ENCODE measurements at places on chromosomes 3 and 15.

DNA sequence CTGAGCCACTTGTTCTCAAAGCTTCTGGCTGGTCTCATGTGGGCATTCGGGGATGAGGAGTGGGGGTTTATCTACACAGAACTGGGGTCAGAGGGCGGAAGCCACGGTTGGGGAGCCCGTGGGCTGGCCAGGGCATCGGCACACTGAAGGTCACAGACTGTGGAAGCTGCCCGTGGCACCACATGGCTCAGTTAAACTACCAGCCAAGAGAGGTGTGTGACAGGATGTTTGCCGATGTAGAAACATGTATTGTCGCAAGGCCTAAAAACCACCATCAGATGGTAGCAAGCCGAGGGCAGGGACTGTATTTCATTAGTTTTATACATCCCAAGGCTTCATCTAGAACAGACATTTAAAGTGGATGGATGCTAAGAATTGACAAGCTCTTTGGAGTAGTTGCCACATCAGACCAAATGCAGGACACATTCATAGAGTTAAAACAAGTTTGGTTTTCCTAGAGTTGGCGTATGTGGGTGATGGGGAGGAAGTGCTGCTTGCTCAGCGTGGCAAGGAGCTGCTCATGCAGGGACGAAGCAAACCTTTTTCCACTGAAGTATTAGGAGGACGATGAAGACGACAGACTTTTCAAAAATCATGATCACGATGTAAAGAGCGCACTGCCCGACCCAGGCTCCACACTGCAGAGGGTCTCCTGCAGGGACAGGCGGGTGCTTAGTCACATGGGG lies 9.6 kb upstream of the MUSTN1 start:
- no peak for DNase-seq

DNA sequence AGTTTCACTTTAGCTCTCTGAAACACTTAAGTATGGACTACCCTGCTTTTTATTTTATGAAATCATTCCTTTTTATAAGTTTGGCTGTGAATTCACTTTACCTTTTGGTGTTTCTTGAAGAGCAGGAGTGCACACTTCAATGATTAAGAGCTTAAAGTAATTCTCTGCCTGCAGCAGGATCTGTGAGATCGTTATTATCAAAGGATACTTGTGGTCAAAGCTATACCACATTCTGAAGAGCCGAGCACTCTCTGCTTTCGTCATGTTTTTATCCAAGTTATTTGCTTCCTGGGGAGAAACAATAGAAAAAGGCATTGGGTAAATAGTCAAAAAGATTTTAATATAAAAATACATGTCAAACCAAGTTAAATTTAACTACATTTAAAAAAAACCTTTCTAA lies 243.7 kb downstream of the CHST2 start:
- DNase-seq: peak; percentile 79

GRCh38 chr15:39665629-39666250 lies 84.9 kb downstream of the THBS1 start:
- DNase-seq: no peak

GRCh38 chr3:100516838-100517237 lies 24.4 kb downstream of the TMEM45A start:
- no peak for DNase-seq

DNA sequence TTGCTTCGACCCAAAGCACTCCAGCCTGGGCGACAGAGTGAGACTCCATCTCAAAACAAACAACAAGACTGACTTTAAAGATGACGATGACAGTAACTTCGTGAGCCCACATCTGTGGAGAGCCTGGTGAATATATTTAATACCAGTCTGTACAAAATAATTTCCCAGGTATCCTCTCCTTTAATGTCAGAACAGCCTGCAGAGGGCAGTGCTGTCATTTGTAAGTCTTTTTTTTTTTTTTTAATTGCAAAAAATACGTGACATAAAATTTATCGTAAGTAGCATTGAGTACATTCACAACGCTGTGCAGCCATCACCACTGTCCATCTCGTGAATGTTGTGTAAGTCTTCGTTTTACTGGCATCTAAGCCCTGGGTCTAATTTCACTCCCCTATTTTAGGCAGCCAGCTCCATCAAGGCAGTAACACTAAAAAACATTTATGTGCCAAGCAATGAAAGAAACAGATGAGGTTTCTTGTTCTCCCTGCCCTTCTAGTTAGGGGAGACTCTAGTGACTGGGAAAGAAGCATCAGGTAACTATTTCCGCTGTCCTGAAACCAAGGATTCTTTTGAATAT lies 1.4 kb downstream of the HTD2 start:
- DNase-seq: peak; percentile 89

All from hematopoietic multipotent progenitor cell treated with erythropoietin and hydrocortisone succinate and interleukin-3 and kit ligand, for 4 days (in vitro differentiated cells).